ENCODE measurements at places on chromosomes 3 and 15. TPM values are rescaled to one million over a fixed set of nuclear protein-coding genes. Genes with fewer than 3 reads are reported as not detected.

GRCh38 chr3:172177046-172177445 is 137.7 kb downstream of the FNDC3B start:
- H3K4me3 ChIP-seq, result no peak overlapping the region
- no peaks in the 10 kb centered on the region for H3K27me3 ChIP-seq

The CKMT1A gene
- not detected for total RNA-seq

- no peak overlapping the region for H3K4me3 ChIP-seq
- DNase-seq, result no peak
- no peak overlapping the region for H3K27ac ChIP-seq
- peaks cover 12% of the 10 kb centered on the region for H3K4me1 ChIP-seq
- peaks cover 7% of the 10 kb centered on the region for H3K27me3 ChIP-seq
- H3K36me3 ChIP-seq, result no peaks in the 10 kb centered on the region
These were observed 96.5 kb downstream of the CFAP20DC start for GRCh38 chr3:58953288-58953687.

The MESP2 gene
- total RNA-seq, result not detected

DNA sequence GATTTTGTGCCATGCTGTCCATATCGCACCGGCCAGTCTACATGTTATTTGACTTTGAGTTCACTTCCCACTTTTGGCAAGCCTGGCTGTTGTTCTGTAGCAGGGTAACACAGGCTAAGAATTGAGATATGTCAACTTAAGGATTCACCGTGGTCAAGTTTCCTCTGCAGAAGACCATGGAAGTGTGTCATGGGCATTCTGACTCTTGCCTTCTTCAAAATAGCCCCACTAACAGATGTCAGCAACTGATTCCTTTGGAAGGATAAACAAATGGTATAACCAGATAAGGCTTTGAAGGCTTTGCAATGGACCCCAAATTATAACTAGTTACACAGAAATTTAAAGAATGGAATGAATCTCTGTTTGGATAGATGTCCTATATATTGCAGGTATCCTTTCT is 20.1 kb upstream of the CD47 start:
- H3K4me3 ChIP-seq, result no peak overlapping the region
- no peaks in the 10 kb centered on the region for H3K36me3 ChIP-seq
- DNase-seq, result no peak
- no peaks in the 10 kb centered on the region for H3K27me3 ChIP-seq
- H3K4me1 ChIP-seq, result peaks cover 8% of the 10 kb centered on the region
- H3K27ac ChIP-seq, result no peak overlapping the region

The CHRNA5 gene
- 1.3 TPM for total RNA-seq

DNA sequence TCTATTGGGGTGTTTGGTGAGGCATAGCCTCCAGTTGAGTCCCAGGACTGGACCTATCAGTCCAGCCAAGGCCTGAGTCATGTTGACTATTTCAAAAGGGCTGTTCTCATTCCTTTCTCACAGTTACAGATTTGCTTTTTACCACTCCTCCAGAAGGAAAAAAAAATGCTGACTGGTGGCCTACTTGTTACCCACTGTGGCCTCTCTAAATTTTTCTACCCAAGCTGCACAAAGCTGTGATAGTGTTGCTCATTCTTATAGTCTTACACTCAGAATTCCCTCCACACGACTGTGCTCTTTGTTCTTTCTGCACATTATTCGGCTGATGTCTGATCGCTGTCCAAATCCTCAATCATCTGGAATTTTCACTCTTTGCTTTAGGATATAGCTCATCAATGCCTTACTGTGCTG is 1142.2 kb downstream of the IGSF11 start:
- DNase-seq, result no peak
- H3K4me3 ChIP-seq, result no peak overlapping the region
- no peaks in the 10 kb centered on the region for H3K36me3 ChIP-seq
- H3K4me1 ChIP-seq, result no peaks in the 10 kb centered on the region

The CADPS gene
- not detected for total RNA-seq

DNA sequence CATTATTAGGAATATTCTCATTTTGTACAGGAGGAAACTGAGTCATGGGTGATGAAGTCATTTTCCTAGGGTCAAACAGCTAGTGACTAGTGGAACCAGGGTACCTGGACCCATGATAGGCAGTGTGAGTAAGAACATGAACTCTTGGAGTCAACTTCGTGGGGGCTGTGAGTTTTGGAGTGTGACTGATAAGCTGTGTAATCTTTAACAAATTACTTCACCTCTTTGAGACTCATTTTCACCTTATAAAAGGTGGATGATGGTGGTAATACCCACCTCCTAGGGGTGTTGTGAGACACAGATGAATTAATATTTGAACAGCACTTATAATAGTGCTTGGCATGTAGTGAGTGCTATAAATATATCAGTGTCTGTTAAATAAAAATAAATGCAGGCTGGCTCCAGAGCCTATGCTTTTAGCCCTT is 9.1 kb downstream of the SEMA6D start:
- H3K4me1 ChIP-seq, result no peaks in the 10 kb centered on the region
- H3K27ac ChIP-seq, result no peak overlapping the region
- no peak overlapping the region for H3K4me3 ChIP-seq
- H3K36me3 ChIP-seq, result no peaks in the 10 kb centered on the region

- H3K36me3 ChIP-seq, result peaks cover 27% of the 10 kb centered on the region
- no peaks in the 10 kb centered on the region for H3K4me1 ChIP-seq
- no peak overlapping the region for H3K4me3 ChIP-seq
- H3K27me3 ChIP-seq, result no peaks in the 10 kb centered on the region
These were observed 78.1 kb downstream of the HERC2 start for GRCh38 chr15:28243901-28244300.

The AP3B2 gene
- total RNA-seq, result 1.7 TPM

DNA sequence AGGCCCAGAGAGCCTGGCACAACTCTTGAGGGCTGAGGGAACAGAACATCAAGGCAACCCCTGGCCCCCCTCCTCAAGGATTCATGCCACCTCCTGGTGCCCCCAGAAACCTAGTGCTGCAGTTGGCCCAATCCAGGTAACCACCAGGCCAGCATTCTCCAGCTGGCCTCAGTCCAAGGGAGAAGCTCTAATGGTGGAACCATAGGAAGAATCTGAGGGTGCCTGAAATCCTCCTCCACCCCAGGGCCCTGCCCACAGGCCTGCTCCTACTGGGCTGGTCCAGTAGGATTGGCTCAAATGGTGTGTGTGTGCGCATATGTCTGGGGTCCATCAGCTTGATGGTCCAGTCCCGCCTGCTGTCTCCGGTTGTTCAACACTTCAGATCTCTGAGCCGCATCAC is 7.7 kb downstream of the HYAL2 start:
- no peak for DNase-seq
- H3K27me3 ChIP-seq, result no peaks in the 10 kb centered on the region
- H3K4me3 ChIP-seq, result no peak overlapping the region
- no peaks in the 10 kb centered on the region for H3K36me3 ChIP-seq

The ANKUB1 gene
- not detected for total RNA-seq

GRCh38 chr3:48466386-48467109 is 20.0 kb downstream of the ATRIP start:
- H3K36me3 ChIP-seq, result peaks cover 22% of the 10 kb centered on the region
- no peaks in the 10 kb centered on the region for H3K27me3 ChIP-seq
- H3K4me1 ChIP-seq, result peaks cover 65% of the 10 kb centered on the region
- H3K27ac ChIP-seq, result peak overlapping the region; percentile 96
- no peak for DNase-seq
- H3K4me3 ChIP-seq, result peak overlapping the region; percentile 93

Data from naive thymus-derived CD8-positive, alpha-beta T cell (primary cell).